Stimulated activated CD8-positive, alpha-beta memory T cell treated with anti-CD3 and anti-CD28 coated beads, Interleukin-12 subunit alpha, Interleukin-12 subunit beta, amount 100 ng/mL, for 4 hours (primary cell): ENCODE measurements at places on chromosomes 7 and 10.

- DNase-seq: no peak
These were observed 6.7 kb upstream of the RASGEF1A start for GRCh38 chr10:43273543-43273942.

GRCh38 chr10:22379059-22379458 is 33.8 kb downstream of the SPAG6 start:
- no peak for DNase-seq

- DNase-seq: no peak
These were observed 40.5 kb upstream of the RABGEF1 start for GRCh38 chr7:66699998-66700397.

- DNase-seq: peak; percentile 86
These were observed 82.1 kb upstream of the PDGFA start for GRCh38 chr7:601595-602340.

GRCh38 chr7:43921423-43921822 is 4.8 kb upstream of the UBE2D4 start:
- no peak for DNase-seq

- no peak for DNase-seq
These were observed 140.1 kb downstream of the ZFAND4 start for GRCh38 chr10:45532480-45532879.

DNA sequence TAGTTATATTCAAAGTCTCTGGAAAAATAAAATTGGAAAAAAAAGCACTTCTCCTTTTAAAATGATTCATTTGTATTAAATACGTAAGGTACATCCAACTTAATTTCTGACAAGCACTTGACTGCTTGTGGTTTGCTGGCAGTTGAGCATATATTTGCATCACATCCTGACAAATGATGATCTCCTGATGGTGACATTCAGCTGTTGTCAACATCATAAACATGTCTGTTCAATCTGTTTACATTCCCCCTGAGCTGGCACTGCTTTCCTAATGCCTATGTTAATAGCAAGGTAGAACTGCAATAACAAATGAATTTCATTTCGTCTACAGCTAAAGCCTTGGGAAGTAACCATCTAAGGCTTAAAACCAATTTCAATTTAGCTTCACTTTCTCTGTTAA is 24.4 kb downstream of the TSPAN12 start:
- no peak for DNase-seq
